ENCODE measurements at places on chromosomes 1 and 21.

- no peak for DNase-seq
These were observed 68.1 kb downstream of the RPS6KA1 start for GRCh38 chr1:26597629-26598039.

- DNase-seq: no peak
These were observed 3.2 kb upstream of the PRDM16 start for GRCh38 chr1:3065797-3066196.

DNA sequence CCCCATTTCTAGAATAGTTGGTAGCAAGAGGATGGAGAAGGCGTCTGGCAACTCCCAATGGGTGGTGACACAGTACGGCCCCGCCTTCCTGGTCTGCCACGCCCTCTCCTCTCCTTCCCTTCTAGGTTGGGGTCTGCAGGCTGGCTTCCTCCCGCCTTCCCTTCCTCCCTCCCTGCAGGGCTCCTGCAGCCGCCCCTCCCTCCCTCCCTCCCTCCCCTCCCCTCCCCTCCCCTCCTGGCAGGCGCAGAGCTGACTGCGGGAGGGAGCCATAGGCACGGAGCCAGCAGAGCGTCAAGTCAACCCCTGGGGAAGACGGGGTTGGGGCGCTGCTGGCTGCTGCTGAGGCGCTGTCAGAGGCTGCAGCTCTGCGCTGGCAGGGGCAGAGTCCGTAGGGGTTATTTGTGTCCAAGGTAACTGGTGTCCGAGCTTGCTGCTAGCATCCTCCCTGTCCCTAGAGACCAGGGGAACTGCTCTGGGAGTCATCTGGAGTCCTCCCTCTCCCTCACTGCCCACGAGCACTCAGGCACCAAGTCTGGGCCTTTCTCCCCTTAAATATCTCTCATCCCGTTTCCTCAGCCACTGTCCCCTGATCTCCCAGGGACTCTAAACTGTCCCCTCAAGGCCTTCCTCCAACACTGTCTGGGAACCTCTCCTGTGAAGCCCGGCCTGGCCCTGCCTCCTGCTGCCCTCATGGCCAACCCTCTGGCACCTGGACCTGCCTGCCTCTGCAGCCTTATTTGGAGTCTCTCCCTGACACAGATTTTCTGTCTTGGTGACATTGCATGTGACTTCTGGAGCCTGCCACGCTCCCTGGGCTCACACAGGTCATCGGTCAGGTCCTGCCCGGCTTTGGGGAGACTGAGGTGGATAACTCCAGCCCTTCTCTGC lies 57.4 kb upstream of the ACOT11 start:
- DNase-seq: peak; percentile 62

GRCh38 chr1:26409191-26409807 lies 1.3 kb upstream of the LIN28A start:
- DNase-seq: no peak

DNA sequence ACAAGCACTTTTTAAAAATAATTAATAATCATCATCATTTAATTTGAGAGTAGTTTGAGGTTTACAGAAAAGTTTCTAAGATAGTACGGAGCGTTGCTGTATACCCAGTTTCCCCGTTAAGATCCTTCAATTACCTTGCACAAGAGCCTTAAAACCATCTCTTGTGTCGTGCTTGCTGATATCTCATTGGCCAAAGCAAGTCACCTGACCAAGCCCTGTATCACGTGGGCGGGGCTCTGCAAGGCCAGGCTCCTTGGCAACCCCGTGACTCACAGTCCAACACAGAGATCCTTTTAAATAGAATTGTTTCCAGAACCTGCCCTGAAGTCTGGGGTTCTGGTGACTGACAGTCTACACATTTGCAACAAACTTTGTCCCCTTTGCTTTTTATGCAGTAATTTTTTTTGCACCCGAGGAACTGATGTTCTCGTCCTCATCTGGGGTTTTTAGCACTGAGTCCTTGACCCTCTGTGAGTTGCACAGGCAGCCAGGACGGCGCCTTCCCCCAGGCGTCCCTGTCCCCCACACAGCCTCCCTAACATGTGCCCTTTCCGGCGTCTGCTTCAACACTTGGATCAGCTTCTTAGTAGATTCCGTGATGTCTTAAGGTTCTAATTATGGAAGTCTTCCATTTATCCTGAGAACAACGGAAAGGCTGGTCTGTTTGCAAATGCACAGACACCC lies 183.3 kb upstream of the TMEM51 start:
- peak; percentile 63 for DNase-seq

GRCh38 chr1:16625497-16626408 lies 12.4 kb upstream of the NBPF1 start:
- DNase-seq: peak; percentile 33

- DNase-seq: no peak
These were observed 30.2 kb downstream of the PRDX6 start for GRCh38 chr1:173507205-173507846.

DNA sequence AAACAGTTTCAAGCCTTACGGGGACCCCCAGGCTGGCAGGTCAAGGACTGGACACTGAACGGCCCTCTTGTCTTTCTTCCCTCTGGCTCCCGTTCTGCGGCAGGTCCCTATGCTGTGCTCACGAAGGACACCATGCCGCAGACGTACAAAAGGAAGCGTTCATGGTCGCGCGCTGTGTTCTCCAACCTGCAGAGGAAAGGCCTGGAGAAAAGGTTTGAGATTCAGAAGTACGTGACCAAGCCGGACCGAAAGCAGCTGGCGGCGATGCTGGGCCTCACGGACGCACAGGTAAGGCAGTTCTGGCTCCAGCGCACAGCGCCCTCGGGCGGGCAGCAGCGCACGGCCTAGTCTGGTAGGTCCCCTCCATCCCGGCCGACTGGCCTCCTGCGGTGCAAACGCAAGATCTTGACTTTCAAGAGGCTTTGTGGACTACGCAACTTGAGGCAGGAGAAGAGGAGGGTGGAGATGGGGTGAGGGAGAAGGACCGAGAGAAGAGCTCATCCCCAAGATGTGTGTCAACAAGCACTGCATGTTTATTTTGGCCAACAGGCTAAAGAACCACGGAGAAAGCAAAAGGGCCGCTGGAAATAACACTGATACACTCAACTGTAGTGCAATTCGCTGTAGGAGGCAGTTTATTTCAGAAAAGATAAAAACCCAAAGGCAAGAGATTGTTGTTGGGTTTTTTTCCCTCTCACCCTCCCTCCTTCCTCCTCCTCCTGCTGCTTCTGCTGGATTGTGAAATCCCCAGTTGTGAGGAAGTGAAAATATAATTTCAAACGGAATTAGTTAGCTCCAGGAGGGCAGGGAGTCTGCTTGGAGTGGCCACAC lies 3.0 kb downstream of the HLX start:
- no peak for DNase-seq

DNA sequence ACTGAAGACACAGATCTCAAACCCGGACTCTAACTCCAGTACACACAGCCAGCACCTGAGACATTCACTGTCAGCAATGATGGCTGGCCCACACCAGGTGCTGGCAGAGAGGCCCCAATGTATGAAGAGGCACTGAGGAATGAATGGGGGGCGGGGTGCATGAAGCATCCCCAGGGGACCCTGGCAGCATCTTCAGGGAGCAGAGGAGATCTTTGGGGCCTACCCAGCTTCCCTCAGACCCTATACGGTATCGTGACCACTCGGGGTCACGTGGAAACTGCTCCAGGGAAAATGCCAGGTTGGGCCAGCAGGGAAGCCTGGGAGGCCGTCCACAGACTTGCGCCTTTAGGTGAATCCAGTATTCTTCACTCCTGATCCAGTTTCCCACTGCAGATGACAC lies 84.3 kb downstream of the NPHP4 start:
- no peak for DNase-seq

- no peak for DNase-seq
These were observed 31.5 kb upstream of the DNASE2B start for GRCh38 chr1:84366786-84367185.

DNA sequence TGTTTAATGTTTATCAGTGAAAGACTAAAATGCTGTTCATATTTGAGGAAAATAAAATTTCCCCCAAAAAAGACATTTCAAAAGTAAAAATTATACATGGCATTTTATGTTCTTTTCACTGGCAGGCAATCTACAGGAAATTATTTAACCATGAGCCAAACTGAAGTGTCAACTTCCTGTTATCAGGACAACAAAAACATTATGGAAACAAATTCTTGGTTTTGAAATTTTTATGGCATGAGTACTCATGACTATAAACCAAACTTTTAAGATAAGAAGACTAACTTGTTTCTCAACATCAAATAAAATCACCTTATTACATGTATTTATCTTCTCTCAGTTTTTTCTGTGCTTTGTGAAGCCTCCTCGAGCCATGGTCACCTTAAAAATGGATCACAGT lies 698.6 kb downstream of the LTN1 start:
- no peak for DNase-seq

DNA sequence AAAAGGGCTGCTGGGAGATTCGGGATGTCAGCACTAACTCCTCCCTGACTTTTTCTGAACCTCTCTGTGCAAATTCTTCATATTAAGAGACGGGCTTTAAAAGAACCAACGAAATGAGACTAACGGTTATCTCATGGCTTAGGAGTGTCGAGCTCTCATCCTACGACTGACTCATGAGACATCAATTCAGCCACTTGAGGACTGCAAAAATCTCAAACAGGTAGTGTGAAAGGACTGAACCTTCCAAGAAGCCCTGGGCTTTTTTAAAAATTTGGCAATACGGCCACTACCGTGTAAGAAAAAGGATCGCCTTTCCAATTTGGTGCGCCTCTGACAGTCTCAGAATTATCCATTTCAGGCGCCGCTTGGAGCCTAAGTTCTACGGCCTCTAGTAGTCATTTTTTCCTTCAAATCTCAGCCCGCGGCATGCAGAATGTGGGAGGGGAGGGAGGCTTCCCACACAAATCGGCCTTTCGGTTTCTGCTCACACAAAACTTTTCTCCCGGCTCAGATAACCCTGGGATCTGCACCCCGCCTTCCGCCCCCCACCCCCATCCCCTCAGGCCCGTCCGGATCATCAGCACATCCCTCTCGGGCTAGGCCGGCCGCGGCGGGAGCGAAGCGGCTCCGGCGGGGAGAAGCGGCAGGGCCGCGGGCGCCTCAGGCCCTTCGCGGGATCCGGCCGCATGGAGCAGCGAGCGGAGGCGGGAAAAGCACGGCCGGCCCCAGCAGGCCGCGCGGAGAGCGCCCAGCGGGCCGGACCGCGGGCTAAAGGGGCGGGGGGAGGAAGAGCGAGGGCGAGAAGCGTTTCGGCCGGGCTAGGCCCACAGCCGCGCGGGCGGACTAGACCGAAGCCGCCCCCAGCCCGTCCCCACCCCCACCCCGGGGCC lies 618 bp downstream of the HNRNPR start:
- DNase-seq: no peak

DNA sequence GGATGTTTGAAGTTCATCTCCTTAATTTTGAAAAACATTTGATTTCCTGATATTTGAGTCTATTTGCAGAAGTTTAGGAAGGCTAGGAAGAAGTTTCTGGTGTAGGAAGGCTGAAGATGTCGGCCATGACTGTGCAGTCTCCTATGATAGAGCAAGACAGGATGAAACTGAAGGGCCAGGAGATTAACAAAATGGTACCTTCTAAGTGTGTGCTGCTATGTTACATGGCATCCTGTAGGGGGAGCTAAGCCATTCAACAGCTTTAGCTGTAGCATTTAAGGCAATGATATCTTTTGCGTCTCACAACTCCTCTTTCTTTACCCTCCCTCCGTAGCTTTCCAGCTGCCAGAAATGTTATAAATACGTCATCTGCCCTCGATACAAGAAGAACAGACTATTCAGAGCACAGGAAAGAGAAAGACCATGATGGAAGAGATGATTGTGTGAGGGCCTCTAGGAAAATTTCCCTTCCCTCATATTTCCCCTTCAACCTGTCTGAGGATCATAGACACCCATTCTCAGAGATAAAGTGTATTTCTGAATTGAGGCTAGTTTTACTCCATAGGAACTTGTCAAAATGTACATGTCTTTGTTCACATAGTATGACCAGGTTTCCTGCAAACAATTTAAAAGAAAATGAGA lies 61.1 kb downstream of the XCL1 start:
- no peak for DNase-seq

GRCh38 chr1:121519042-121519755 lies 334.4 kb downstream of the SRGAP2C start:
- DNase-seq: no peak

- DNase-seq: no peak
These were observed 264.5 kb downstream of the OLFM3 start for GRCh38 chr1:101732261-101732660.

DNA sequence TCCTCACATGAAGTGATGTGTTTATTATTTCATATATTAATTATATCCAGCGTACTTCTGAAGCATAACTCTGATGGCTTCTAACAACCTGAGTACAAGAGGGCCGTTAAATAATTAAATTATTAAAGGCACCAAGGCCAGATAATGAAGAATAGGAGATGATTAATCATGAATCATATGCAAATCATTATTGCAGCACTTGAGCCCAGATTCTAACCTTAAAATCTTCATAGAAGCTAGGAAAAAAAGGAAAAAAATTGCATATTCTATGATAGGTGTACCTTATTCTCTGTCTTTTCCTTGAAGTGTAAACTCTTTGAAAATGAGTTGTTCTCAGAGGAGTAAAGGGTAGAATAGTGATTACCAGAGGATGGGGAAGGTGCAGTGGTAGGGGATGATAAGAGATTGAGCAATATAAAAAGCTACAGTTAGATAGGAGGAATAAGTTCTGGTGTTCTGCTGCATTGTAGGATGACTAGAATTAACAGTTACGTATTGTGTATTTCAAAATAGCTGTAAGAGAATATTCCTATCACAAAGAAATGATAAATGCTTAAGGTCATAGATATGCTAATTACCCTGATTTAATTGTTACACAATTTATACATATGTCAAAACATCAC lies 51.1 kb downstream of the SWT1 start:
- no peak for DNase-seq

GRCh38 chr1:162014202-162014601 lies 9.5 kb downstream of the OLFML2B start:
- no peak for DNase-seq

DNA sequence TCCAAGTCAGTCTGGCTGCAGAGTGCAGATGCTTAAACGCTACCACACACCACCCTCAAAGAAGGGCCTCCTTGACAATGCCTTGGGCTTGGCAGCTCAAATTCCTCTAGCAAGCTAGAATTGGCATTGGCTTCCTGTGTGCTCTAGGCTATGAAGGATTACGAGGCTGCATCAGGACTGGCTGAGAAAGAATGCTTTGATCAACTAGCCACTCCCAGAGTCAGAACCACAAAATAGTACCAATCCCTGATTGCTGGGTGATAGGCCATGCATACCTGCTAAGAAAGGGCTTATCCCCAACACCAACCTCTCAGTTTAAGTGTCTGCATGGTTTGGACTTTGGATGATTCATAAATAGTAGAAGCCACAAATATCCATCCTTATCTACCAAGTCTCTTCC lies 504.9 kb downstream of the OMA1 start:
- no peak for DNase-seq

- DNase-seq: no peak
These were observed 20.3 kb upstream of the TTLL7 start for GRCh38 chr1:84019217-84019616.

DNA sequence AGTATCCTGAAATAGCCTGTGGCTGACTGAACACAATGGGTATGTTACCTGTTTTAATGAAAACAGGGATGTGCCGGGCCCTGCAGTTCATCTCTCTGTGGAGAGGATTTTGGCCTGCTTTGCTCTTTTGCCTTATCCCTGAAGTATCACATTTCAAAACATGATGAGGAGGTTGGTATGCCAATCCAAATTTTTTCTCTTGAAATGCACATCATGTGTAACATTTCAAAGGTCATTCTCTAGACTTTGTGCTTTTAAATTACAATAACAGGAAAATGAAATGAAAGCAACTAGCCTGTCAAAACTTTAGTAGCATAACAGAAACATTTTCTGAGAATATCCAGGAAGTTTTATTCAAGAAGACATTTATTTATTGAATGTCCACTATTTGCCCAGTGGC lies 118.9 kb downstream of the SLC44A5 start:
- DNase-seq: no peak

- DNase-seq: no peak
These were observed 53.6 kb upstream of the DIRAS3 start for GRCh38 chr1:68103884-68104554.

- no peak for DNase-seq
These were observed 116.8 kb downstream of the KCNJ6 start for GRCh38 chr21:37799211-37800056.
